Stimulated activated CD4-positive, alpha-beta T cell treated with anti-CD3 and anti-CD28 coated beads, Interleukin-1b, Interleukin-23, amount 100 ng/mL, for 1 hour (primary cell): ENCODE measurements at places on chromosomes 16 and 17.

GRCh38 chr17:77409282-77410161, 268.8 kb downstream of the SEC14L1 start:
- DNase-seq = no peak

DNA sequence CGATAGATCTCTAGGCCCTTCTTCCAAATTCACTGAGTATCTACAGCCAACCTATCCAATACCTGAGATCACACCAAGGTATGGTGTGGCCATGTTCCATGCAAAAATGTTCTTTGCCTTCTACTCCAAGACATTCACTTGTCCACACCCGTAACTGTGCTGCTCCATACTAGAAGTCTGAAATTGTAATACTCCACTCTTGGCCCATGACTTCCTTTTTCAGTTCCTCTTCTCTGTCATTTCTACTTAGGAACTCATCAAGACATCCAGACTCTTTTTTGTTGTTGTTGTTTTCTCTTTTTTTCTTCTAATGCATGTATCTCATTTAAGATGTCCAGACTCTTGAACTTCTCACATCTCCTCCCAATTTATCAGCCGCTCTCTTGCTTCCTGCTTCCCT, 42.5 kb upstream of the KSR1 start:
- no peak for DNase-seq

DNA sequence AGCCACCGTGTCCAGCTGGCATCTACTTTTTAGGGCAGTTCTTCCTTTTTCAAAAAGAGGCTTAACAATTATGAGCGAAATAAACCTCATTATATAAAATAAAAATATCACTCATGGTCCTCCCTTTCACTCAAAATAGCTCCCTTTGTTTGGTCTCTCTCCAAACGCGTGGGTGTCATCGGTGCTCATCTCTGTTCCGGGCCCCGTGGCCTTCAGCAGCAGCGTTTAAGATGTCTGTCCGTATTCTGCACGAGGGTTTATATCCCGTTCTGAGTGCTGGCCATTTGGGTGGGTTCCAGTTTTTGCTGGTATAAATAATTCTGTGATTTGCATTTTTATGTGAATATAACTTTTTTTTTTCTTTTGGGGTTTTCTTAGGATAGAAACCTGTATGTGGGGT, 33.4 kb downstream of the PRMT7 start:
- DNase-seq = no peak

GRCh38 chr16:80700558-80700957, 103.8 kb downstream of the CDYL2 start:
- DNase-seq = no peak

- DNase-seq = no peak
Measured at GRCh38 chr17:19590451-19590850, 56.8 kb downstream of the SLC47A1 start.

DNA sequence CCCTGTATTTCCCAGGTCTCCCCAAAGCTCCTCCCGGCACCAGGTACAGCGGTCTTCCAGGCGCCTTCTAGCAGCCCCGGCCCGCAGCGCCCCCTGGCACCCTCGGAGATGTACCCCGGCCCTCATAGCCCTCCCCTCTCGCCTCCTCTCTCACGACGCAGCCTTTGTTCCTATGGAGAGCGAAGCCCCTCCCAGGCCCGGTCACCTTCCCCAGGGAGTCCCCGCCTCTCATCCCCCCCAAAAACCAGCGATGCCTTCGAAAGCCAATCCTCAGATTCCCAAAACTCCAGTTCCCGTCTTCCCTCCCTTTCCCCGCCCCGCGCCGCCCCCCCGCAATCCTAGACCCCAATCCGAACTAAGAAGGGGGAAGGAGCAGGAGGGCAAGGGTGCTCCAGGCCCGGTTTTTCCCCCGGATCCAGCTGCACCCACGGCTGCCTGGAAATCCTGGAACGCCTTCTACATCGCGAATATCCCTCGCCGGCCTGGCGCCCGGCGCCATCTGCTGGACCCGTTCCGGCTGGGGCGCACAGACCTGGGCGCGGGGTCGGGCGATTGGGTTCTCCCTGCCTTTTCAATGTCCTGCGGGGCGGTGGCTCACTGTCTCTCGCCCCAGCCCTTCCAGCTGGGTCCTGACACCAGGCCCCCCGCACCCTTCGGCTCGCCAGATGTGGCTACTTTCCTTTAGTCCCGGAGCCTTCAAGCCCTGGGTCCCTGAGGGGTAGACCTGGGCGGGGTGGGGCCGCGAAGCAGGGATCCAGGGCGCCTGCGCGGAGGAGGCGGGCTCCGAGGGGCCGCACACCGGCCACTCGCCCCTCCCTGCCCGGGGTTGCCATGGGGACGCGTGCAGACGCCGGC, at the start of gene DNAH2:
Gene DNAH2, plus strand, starts transcription at position 844 of the 855 bp plus-strand sequence. CDS start 1,991 bp downstream, outside the sequence.
- no peak for DNase-seq

DNA sequence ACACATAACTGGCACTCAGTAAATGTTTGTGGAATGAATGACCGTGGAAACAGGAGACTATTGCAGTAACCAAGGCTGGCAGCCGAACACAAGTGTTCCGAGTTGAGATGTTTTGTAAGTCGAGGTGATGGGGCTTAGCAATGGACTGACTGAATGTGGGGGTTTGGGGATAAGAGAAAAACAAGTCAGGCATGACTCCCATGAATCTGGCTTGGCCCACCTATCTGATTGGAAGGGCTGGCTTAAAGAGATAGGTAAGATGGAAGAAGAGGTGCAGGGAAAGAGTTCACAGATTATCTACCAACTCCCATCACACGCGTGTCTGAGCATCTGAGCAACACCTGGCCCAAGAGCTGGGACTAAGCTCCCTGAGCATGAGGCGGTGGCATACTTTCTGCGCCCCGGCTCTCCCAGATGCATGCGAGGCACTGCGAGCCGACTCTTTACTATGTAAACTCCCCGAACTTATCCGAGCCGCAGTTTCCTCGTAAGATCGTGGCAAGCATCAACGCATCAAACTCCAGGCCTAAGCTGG, 539 bp downstream of the IFT20 start:
- DNase-seq = no peak

DNA sequence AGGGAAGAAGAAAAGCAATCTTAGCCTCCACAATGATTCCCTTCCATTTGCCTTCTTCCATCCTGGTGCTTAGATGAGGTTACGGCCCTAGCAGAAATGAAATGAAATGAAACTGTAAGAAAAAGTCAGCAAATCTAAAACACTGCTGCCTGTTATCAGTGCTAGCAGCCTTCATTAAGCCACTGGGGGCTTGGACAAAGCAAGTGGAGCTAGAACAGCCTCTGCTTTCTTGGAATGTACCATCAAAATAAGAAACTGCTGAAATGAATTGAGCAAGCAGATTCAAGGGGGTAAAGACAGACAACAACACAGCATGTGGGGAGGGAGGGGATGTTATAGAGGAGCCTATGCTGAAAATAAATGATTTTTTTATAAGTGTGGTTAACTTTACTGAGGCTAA, 5.1 kb downstream of the ANKFN1 start:
- no peak for DNase-seq

DNA sequence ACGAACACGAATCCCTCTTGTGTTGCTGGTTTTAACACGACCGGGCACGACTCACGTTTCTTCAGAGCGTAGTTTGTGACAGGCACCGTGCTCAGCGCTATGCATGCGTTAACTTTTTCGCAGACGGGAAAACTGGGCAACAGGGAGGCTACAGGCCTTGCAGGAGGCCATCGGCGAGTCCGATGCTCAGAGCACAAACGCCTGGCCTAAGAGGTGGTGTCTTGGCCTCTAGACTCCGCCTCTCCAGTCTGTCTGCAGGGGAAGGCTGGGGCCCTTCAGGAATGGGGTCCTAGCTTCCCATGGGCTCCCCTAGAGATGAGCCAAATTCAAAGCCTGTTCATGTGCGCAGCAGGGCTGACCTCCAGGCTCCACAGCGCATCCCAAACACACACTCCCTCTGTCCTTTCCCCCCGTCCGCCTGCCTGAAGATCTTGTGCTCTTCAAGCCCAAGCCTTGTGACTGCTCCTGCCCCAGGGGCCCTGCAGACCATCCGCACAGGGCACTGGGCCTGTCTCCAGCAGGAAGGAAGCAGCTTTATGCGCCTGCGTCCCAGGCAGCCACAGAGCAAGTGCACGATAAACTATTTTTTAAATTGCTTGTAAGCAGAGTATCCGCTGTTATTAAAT, 3.1 kb downstream of the CLCN7 start:
- no peak for DNase-seq

GRCh38 chr16:89748921-89749320, 27.6 kb downstream of the ZNF276 start:
- no peak for DNase-seq
